ENCODE measurements at places on chromosomes 4 and X.

DNA sequence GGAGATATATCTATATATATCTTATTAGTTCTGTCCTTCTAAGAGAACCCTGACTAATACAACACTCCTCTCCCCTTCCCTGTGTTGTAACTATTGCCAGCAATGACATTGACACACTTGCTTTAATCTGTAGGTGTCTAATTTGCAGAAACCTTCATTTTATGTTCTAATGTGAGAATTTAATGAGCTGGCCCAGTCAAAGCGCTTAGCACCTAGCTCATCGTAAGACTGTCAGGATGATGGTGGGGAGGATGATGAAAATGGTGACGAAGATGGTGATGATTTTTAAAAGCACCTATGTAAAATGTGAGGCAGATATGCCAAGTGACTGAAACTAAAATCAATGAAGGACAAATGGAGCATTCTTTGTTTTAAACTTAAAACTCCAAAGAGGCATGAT lies 183.8 kb downstream of the DHX15 start:
- DNase-seq, result no peak

DNA sequence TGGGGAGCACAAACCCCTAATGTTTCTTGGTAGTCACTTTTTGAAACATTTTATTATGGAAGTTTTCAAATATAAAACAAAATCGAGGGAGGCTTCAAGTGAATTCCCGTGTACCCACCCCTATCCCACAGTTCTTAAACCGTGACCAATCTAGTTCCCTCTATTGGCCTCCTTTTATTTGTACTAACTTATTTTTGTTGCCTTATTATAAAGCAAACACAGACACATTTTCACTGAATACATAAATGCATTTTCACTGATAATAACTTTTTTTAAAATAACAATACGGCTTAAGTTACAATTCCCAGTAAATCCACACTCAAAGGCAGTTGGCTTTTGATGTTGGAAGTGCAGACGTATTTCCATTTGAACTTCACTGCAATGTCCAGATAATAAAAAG lies 9.3 kb downstream of the HMX1 start:
- DNase-seq, result no peak

- no peak for DNase-seq
Observed at GRCh38 chrX:109707720-109708119, 25.3 kb downstream of the ACSL4 start.

- no peak for DNase-seq
Observed at GRCh38 chrX:74132280-74132679, 171.7 kb upstream of the ZCCHC13 start.

DNA sequence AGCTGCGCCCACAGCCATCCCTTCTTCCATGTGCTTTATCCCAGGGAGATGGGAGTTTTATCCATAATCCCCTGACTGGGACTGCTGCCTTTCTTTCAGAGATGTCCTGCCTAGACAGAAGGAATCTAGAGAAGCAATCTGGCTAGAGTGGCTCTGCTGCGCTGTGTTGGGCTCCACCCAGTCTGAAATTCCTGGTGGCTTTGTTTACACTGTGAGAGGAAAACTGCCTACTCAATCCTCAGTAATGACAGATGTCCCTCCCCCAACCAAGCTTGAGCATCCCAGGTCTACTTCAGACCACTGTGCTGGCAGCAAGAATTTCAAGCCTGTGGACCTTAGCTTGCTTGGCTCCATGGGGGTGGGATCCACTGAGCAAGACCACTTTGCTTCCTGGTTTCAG lies 116.9 kb upstream of the AR start:
- no peak for DNase-seq

DNA sequence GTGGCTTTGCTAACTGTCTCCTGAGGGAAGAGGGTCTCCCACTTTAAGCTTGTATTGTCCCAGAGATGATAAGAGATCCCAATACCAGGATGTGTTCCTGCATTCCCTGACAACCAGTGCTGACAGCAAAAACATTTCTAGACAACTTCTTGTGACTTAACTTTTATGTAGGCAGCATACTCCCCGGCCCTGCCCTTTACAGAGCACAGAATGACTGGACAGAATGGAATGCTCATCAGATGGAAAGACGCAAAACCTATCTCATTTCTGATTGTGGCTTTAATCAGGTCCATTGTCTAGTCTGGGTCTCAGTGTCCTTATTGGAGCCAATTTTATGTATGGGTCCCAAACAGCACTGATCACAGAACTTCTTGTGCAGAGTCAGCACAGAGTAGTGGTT lies 18.2 kb upstream of the PLAC1 start:
- DNase-seq, result no peak

GRCh38 chr4:70533791-70534190 lies 15.4 kb downstream of the AMTN start:
- no peak for DNase-seq

DNA sequence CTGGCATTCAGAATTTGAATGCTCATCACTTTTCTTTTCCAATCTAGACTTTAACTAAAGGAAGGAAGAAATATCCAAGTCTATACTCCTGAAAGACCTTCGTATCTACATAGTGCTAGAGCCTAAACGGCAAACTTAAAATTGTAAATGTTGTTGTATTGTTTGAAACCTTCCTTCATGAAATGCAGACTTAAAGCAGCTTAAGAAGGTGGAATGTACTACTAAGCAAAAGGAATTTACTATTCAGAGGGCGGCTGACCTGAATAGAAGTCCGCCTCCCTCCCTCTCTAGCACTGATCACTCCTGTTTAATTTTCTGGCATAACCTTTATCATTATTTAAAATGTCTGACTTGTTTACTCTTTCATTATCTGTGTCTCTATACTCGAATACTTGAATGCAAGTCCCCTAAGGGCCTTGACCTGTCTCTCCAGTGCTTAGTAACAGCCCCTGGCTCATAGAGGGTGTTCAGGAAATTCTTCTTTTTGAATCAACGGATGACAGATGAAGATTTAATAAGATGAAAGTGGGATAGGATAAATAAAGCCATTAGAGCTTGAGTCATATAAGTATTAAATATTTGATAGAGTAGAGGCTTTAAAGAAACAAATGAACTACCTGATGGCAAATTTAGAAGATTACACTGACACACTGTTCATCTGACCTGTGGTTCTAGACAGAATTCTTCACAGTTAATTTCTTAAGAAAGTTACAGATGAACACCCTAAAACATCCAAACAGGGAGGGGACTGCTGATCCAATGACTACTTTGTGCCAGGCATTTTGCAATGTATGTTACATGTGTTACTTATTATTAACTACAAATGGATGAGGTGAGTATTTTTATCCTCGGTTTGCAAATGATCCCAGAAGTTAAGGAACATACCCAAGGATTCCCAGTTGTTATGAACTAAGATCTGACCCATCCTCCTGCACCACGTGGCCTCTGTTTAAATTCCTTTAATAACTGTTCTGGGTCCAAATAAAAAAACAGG lies 20.2 kb upstream of the RBPJ start:
- no peak for DNase-seq

GRCh38 chr4:11467931-11468330 lies 39.2 kb upstream of the HS3ST1 start:
- no peak for DNase-seq

GRCh38 chrX:129600981-129601424 lies 53.8 kb downstream of the APLN start:
- DNase-seq, result no peak

DNA sequence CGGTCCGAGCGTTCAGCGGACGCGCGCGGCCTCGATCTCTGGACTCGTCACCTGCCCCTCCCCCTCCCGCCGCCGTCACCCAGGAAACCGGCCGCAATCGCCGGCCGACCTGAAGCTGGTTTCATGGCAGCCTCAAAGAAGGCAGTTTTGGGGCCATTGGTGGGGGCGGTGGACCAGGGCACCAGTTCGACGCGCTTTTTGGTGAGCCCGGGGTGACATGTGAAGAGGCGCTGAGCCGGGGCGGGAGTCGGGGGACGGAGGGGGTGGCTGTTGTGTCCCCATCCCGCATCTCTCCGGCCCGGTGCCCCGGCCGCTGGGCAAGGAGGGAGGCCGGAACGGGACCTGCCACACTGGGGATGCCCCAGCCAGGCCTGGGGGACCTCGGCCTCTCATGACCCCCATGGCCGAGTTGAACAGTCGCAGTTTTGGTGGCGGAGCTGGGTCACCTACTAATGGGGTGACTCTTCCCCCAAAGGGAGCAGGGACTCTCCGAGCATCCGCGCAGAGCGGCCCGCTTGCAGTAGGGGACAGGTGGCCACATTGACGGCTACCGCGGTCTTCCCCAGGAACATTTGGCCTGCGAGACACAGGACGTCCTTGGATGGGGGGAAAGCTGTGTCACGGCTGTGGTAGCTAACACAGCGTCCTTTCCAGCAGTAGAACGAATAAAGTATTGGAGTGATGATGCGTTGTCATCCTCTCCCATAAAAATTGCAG lies at the start of gene GK:
Gene GK (plus strand): TSS at position 9 of the 717 bp plus-strand sequence. CDS start 115 bp downstream, at position 124.
- no peak for DNase-seq

GRCh38 chr4:169619518-169619957 lies 840 bp upstream of the CLCN3 start:
- peak; percentile 8 for DNase-seq

DNA sequence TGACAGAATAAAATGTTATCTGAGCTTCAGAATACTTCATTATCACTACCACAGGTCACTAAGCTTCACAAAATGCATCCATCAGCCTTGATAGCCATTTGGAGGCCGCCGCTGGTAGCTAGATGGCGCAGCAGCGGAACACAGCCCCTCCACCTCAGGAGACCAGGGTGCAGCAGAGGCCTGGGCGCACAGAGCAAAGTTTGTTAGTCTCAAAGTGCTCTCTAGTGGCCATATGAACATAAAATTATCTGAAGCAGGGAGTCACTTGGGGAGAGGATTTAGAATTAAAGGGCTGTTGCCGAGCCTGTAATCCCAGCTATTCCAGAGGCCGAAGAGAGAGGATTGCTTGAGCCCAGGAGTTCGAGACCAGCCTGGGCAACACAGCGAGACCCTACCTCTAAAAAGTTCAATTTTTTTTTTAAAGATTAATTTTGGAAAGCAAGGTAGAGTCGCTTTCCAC lies 8.1 kb upstream of the DCTD start:
- peak; percentile 69 for DNase-seq

GRCh38 chr4:74942251-74942917 lies 9.5 kb downstream of the PARM1 start:
- DNase-seq, result no peak

- DNase-seq, result no peak
Observed at GRCh38 chrX:120732879-120733278, 103.0 kb upstream of the C1GALT1C1 start.

GRCh38 chr4:139458999-139459398 lies 5.1 kb downstream of the RAB33B start:
- no peak for DNase-seq

- DNase-seq, result no peak
Observed at GRCh38 chrX:135009838-135010237, 12.5 kb downstream of the RTL8B start.

DNA sequence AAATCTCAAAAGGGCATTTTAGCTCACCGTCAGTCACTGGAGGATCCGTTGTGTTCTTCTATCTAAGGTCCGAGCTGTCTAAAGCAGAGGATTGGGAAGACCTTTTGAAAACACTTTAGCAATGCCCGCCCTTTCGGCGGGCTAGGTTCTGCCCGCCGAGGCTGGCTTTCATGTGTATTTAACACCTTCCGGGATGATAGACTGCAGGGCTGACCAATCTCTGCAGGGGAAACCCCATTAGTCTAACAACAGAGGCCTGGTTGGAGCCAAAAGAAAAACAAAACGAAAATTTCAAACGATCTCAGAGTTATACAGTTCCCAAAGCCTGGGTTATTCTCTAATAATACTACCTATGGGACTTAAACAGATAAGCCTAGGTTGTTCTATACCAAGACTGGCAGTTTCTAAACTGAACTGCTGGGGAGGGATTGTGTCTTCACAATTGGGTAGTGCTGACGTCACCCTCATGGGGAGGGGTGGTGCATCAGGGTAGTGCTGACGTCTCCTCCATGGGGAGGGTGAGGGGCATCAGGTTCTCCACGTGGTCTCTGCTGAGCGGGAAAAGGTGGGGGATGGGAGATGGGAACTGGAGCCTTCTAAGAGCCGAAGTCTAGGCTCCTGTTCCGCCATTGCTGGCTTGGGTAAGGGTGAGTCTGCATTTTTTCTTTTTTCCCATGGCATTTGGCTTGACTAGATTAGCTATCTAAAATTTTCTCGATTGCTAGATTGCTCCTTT lies 14.8 kb upstream of the CUL4B start:
- DNase-seq, result no peak

DNA sequence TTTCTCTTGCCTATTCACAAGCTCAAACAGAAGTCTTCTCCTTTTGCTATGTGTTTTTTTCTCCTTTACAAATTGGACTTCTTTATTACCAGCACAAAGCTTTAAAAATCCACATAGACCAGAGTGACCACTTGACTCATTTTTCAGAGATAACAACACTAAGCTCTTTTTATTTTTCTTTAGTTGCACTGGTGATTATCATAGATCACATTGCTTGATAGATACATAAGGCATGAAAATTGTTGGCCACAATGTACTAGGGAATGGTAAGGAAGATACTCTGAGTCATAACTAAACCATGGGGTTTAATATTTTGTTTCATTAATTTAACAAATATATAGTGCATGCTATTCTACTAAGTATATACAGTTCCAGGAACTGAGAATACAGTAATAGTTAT lies 159.0 kb downstream of the GASK1B start:
- DNase-seq, result no peak

GRCh38 chrX:9339603-9340491 lies 125.0 kb upstream of the TBL1X start:
- no peak for DNase-seq

DNA sequence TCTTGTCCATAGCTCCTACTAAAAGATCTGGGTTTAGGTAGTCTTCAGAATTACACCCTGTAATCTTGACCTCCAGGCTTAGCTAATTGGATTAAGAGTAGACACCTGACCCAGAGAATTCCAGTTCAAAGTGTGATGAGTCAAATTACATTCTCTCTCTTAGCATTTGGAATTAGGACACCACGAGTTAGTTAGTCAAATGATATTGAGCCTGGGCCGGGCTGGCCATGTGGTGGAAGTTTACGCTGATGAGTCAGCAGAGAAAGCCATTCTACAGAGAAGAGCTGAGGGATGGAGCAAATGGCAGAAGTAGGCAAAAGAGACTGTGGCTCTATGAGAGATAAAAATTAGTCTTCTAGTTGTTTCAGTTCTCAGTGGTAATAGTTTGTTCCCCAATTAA lies 31.1 kb downstream of the CEP44 start:
- no peak for DNase-seq

DNA sequence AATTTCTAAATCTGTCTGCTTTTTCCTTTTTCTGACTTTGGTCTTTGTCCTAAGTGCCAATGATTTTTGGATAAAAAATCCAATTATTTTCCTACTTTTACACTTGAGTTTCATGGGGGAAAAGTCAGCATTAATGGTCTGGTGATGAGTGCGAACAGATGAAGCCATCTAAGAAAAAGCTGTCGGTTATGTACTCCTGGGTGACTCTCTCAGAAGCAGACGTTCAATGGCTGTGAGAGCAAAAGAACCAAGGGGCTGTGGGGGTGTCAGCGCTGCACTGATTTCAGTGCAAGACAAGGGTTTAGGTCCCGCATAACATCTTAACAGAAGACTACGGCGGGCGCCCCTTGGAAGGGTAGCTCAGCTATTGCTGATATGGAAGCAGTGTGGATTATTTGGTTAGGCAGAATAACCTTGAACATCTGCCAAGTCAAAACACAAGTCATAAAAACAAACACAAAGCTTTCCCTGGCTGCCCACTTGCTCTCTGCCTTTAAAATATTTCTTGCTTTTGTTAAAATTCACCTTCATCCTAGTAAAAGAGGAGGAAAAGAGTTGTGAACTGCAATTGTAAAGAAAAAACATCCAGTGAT lies 240.5 kb downstream of the MAML3 start:
- no peak for DNase-seq
